ENCODE measurements at places on chromosomes 6 and 20.

DNA sequence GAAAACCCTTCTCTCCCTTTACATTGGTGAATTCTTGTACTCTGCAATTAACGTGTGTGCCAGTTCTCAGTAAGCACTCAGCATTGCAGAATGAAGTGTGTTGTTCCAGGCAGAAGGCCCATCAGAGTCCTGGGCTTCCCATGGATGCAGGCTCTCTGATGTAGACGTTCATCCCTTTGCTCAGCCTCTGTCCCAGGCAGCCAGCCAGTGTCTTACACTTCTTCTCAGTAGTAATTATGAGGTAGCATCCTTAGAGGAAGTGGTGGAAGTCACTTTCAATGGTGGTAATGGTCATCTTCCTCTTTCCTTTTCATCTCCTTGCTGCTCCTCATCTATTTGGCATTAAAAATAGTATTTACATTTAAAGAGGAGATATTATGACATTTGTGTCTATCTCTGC is 66.7 kb upstream of the FYN start:
- DNase-seq = no peak

DNA sequence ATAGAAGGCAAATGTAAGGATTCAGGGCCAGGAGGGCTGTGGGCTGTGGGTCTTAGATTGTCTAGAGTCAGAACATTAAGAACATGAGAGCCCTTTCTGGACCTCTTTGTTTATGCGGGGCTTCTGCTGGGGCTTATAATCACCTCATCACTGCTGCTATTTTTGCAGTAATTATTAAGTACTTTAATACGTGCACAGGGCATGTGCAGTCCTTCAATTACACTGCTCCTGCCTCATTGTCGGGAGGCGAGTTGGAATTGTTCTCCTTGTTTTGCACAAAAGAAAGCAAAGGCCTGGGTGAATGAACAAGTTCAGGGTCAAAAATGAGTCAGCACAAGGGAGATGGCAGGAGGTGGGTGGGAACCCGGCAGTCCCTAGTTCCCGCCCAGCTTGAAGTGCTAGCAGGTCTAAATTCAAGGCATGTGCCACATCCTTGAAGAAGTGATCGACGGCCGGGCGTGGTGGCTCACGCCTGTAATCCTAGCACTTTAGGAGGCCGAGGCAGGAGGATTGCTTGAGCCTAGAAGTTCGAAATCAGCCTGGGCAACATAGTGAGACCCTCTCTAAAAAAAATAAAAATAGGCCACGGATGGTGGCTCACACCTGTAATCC is 34.4 kb upstream of the PTPN1 start:
- DNase-seq = peak; percentile 65

DNA sequence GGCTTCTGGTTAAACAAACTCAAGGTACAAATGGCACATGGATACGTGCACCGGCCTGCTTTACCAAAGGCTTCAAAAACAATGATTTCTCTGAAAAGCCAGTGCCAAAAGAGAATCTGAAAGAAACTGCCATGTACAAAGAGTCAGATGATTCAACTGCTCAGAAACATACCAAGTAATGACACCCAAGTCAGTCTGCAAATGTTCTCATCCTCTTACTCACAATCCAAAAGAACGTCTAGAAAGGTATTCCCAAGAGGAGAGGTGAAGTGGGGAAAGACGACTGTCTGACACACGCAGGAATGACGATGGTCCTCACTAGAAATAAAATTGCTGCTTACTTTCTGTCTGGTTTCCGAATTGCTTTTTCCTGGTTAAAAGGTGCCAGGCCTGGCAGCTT is 52.9 kb downstream of the NFATC2 start:
- DNase-seq = no peak

DNA sequence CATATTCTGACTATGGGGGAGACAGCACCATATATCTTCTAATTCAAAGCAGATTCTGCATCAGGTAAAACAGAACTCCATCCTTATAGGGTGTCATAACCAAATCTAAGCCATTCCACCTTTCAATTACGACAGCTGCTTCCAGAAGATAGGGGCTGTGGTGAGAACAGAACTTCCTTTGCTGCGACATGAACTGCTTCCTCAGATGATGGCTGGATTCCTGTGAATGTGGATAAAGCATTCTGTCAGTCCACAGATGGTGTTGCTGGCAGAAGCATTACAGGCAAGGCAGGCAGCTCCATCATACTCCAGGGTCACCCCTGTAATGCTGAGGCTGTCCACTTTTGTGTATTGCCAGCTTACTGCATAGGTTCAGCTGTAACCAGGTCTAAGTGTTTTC is 172.1 kb upstream of the PROKR2 start:
- no peak for DNase-seq

DNA sequence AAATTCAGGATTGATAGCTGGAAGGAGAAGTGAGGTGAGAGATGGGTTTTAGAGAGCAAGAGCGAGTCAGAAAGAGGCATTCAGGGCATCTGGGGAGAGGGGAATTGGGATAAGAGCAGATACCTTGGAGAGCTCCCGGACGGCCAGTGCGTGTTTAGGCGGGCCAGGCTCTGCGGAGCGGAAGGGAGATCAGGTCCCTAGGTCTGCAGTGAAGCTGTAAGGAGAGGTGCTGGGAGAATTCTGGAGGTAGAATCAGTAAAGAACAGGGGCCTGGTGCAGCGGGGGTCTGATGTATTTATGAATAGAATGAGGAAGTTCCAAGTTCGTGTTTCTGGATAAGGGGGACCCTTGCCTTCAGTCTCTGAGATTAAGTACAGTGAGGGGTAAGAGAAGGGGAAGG is 47.4 kb upstream of the FAM83D start:
- DNase-seq = no peak

DNA sequence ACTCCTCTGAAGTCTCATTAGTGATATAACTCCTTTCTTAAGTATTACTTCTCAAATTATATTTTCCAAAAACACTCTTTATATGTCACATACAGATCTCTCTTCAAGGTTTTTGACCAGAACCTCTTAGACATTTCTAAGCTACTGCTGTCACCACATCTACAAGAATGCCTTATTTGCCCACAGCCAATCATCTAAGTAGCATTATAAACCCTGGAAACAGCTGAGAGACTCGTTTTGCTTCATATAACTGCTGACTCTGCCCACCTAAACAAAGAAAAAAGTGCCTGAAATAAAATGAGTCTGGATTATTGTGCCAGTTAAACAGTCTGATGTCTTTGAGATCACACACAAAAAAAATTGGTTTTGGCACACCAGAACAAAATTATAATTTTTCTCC is 165.9 kb downstream of the COL9A1 start:
- DNase-seq = no peak

DNA sequence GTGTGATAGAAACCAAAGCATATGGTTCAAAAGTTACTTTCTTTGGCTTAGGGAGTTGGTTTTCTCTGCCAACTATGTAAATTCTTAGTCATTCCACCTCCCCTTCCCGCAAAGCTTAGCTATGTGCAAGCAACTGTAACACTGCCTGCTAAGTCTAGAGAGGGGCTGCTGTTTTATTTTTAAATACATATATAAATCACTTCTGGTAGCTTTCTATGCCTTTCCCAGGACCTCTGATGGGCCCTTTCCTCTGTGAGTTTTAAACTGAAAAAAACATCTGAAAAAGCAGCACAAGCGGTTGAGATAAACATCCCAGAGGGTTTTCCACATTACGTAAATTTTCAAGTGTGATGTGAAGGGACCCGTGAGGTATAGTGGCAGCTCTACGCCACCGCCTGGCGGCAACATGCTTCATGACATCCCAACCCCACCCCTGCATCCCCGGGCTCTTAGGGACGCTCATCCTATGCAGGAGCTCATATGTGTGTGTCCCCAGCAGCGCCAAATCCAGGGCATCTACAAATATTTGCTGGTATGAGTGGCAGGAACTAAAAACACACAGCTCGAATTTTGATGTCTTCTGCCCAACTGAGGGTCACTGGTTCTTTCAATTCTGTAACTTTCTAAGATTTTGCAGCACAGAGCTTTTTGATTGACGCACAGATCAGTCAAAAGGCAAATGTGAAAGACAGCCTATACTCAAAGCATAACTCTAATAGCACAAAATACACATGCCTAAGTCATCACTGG is 12.7 kb downstream of the SAYSD1 start:
- peak; percentile 25 for DNase-seq

- peak; percentile 92 for DNase-seq
Measured at GRCh38 chr6:89952686-89953085, 58.4 kb downstream of the GJA10 start.

DNA sequence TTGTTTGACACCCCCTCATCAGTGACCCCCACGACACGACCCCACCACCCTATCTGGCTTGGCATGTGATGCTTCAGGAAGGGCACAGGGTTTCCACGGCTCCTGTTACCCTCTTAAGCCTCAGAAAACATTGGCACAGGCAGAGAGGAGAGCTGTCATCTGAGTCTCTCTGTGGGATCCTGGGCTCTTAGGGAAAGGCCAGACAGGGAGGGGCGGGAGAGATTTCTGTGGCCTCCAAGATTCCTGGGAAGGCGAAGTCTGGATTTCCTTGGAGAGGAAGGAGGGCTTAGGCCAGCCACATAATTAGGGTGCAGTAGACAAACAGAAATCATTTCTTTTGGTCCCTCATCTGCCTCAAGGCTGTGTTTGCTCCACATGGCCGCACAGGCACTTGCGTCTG is 191.6 kb upstream of the SNX9 start:
- no peak for DNase-seq

DNA sequence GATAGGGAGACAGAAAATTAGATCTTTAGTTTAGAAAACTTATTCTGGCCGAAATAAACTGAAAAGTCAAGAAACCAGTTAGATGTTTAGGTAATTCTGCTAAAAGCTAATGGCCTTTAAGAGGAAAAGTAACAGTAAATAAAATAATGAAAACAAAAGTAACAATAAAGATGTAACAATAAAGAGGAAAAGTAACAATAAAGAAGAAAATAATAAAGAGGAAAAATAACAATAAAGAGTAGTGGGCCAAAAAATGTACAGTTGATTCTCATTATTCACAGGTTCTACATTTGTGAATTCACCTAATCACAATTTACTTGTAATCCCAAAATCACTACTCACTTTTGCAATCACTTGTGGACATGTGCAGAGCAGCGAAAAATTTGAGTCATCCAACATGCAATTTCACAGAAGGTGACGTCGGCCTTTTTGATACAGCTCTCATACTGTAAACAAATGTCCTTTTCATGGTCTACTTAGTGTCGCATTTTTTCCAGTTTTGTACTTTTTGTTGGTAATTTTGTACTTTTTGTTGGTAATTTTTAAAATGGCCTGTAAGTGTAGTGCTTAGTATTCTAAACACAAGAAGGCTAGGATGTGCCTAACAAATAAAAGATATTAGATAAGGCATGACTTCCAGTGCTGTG is 24.0 kb downstream of the HBS1L start:
- peak; percentile 19 for DNase-seq

- no peak for DNase-seq
Measured at GRCh38 chr6:2890976-2891767, 11.9 kb downstream of the SERPINB9 start.

DNA sequence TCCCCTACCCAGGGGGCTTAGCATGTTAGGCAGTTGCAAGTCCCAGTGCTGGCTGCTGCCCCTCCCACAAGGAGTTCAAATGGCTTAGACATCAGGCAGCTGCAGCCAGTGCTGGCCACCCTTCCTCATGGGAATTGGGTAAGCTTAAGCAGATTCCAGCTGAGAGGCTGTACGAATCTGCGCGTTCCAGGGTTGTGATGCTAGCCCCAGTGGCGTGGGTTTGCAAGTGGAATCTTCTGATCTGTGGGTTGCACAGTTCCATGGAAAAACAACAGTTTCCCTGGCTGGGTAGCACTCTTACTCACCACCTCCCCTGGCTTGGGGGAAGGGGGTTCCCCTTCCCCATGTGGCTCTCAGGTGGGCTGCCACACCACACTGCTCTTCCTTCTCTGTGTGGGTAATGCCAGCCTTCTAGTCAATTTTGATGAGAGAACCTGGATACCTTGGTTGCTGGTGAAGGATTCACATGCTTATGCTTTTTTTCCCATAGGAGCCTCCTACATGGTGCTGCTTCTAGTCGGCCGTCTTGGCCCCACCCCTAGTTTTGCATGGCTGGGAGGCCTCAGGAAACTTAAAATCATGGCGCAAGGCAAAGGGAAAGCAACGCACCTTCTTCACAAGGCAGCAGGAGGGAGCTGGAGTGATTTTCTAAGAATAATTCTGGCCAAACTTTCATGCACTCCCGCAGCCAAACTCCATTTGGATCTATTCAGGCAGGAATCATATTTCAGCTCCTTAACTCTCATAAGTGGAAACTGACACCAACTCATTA is 13.0 kb downstream of the DYNLT2 start:
- no peak for DNase-seq

DNA sequence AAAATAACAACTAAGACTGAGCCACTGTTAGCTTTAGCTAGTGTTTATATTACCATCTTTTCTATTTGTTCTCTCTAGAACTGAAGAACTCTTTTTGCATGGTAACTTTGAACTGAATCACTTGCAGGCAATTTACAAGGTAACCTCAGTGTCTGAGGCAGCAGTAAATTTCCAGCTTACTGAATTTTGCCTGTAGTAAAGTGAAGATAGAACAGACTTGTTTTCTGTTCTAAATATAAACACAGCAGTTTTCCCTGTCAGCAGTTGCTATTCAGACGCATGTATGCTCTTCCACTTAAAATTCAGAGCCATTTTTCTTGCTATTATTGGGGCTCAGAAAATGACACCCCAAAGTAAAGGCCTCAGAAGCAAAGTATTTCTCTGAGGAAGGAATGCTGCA is 974.0 kb upstream of the GJE1 start:
- no peak for DNase-seq

GRCh38 chr6:134835993-134836392 is 113.9 kb downstream of the ALDH8A1 start:
- no peak for DNase-seq

DNA sequence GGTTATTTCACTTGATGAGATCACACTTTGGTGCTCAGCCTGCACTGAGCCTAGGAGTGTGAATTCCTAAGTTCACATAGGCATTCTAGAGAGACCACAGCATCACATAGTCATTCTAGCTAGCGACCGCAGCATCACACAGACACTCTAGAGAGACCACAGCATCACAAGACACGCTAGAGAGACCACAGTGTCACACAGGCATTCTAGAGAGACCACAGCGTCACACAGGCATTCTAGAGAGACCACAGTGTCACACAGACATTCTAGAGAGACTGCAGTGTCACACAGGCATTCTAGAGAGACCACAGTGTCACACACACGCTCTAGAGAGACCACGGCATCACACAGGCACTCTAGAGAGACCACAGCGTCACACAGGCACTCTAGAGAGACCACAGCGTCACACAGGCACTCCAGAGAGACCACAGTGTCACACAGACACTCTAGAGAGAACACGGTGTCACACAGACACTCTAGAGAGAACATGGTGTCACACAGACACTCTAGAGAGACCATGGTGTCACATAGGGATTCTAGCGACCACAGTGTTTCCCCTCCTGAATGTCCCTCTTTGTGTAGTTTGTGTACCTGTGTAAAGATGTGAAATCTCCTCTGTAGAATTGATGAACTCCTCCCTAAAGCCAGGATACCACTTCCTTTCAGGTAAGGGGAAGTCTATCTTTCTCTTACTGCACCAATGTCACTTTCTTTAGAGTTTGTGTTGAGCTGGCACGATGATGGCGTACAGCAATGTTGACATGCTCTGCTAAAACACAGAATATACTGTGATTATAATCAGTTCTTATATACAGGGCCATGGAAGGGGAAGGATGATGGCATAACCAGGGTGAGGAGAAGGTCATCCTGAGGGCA is 169.4 kb downstream of the ZDHHC14 start:
- no peak for DNase-seq
